GM13976 (cell line): ENCODE measurements at places on chromosomes 4 and X.

- DNase-seq: no peak
Measured at GRCh38 chr4:15162046-15162445, 159.8 kb downstream of the CPEB2 start.

DNA sequence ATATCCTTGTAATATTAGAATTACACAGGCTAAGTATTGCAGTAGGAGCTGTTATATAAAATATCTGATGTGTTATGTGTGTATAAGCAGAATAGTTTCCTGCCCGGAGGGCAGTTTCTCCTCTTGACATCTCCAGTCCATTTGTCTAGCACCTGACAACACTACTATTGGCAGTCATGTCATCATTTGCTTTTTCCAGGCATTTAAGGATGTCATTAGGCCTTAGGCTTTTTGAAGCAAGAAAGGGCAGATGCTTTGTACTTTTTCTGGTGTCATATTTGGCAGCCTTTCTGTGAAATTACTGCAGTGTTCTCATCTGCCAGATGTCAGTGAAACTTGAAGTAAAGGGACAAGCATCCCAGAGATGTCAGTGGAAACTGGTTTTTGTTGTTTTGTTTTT lies 2017.6 kb upstream of the IGFBP7 start:
- DNase-seq: no peak

GRCh38 chr4:123478859-123479345 lies 82.3 kb downstream of the SPRY1 start:
- no peak for DNase-seq

DNA sequence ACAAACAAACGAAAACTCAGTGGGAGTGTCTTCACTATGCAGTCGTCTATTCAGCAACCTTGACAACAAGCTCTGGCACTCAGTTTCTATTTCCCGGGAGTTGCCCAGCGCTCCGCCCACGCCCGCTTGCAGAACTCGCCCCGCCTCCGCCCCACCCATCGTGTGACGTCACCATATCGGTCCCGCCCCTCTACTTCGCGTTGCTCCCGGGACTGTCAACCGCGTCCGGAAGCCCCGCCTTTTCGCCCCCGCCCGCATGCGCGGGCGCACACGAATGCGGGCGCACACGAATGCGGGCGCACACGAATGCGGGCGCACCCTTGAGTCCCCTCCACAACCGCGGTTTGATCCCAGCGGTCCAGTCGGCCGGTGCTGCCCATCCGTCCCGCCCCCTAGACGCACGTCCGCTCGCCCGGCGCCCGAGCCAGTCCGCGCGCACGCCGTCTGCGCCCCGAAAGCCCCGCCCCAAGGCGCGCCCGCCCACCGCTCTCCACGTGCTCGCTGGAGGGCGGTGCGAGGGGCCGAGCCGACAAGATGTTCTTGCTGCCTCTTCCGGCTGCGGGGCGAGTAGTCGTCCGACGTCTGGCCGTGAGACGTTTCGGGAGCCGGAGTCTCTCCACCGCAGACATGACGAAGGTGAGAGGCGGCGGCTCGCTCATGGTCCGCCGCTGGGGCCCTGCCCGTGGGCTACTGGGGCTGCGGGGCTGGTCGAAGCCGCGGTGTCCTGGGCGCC lies at the start of gene LAP3:
Gene LAP3 (plus strand): TSS at position 267 of the 733 bp plus-strand sequence. CDS start 268 bp downstream, at position 535.
- DNase-seq: peak; percentile 96

DNA sequence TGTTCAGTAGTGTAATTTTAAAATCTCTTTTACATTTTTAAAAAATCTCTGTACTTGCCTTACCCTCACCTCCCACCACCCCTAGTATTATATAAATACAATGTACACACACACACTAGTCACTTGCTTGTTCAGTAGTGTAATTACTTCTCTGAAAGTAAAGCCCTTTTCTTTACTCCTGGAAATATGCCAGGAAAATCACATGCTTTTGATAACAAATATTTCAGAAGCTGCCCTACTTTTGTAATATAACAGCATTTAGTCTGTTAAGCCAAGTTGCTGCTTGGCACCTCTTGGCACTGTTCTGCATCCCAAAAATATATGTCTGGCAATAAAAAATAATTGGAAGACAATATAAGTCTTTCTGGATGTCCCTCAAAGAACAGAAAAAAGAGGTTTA lies 172.8 kb upstream of the APOOL start:
- no peak for DNase-seq

- no peak for DNase-seq
Measured at GRCh38 chr4:89492581-89493071, 185.0 kb upstream of the GPRIN3 start.
